ENCODE measurements at places on chromosomes 2 and 18. TPM values are rescaled to one million over a fixed set of nuclear protein-coding genes. Genes with fewer than 3 reads are reported as not detected.

Gene POTEE
- total RNA-seq = not detected

Gene CLEC4F
- total RNA-seq = not detected

Gene CIB4
- total RNA-seq = not detected

Gene KCNG2
- total RNA-seq = 0.21 TPM

Gene MIB1
- 103 TPM for total RNA-seq

Gene BMP10
- not detected for total RNA-seq

Gene MC5R
- not detected for total RNA-seq

Gene FER1L5
- 0.58 TPM for total RNA-seq

Gene TP53I3
- 28.6 TPM for total RNA-seq

Gene DNAH7
- 3.5 TPM for total RNA-seq

Gene TMEM200C
- 2.2 TPM for total RNA-seq

Gene ZNF142
- total RNA-seq = 8.5 TPM

All from urinary bladder (tissue), 4 donors.